ENCODE measurements at places on chromosomes 11 and 22.

DNA sequence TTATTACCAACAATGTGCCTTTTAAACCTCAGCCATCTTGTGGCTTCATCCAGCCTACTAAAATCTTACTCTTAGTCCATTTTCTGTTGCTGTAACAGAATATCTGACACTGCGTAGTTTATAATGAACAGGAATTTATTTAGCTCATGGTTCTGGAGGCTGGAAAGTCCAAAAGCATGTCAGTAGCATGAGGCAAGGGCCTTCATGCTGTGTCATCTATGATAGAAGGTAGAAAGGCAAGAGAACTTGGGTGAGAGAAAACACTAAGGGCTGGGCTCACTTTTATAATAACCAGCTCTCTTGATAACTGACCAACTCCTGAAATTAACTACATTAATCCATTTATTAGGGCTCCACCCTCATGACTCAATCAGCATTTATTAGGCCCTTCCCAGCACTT, 13.5 kb downstream of the BTBD10 start:
- DNase-seq, result no peak

DNA sequence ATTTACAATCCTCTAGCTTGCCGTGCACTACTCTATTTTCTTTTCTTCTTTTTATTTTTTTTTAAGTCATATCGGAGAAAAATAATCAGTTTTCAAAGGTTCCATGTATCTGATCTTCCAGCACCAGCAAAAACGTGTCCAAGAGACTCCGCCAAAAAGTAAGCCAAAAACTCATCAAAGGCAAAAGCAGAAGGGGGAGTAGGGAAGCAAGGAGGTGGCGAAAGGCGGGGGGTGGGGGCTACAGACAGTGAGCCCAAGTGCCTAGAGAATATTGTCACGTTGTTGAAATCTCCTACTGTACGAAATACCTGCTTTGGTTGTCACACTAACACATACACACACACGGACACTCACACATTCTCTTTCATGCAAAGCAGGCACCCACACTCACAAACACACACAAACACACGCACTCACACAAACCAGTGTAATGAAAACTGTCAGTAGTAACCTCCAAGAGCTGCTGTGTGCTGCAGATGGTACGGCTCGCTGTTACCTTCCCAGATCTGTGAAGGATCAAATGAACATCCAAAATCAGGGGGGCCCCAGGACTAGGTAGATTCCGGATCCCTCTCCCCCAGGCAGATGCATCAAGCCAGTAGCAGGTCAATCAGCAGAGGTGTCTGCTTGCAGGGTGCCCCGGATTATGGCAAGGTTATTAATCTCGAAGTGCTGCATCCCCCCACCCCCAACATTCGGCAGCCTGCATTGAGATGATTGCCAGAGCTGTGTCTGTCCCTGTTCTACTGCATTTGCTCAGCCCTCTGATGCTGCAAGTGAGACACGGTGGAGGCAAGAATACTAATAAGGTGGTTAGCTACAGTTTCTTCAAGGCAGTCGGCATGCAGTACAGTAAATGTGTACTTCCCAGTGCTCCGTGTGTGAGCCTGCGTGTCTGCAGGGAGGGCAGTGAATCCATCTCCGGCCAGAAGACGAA, at the start of gene LRRC4C:
LRRC4C (minus strand) TSS at position 188 of the 937 bp plus-strand sequence.
- no peak for DNase-seq

DNA sequence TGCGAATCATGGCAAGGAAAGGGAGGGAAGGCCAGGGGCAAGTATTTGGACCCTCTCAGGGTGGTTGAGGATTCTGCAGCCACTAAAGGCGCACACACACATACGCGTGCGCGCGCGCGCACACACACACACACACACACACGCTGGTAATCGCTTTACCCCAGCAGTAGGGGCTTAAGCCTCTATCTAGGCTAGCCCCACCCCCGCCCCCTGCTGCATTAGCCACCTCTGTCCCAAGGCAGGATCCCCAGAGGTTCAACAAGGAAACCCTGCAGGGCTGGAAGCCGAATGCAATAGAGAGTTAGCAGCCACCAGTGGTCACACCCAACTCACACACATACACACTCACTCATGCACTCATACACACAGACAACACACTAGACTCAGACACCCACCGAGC, 28.6 kb upstream of the ELFN2 start:
- no peak for DNase-seq

- DNase-seq, result no peak
Measured at GRCh38 chr11:121415856-121416255, 36.3 kb upstream of the SORL1 start.

DNA sequence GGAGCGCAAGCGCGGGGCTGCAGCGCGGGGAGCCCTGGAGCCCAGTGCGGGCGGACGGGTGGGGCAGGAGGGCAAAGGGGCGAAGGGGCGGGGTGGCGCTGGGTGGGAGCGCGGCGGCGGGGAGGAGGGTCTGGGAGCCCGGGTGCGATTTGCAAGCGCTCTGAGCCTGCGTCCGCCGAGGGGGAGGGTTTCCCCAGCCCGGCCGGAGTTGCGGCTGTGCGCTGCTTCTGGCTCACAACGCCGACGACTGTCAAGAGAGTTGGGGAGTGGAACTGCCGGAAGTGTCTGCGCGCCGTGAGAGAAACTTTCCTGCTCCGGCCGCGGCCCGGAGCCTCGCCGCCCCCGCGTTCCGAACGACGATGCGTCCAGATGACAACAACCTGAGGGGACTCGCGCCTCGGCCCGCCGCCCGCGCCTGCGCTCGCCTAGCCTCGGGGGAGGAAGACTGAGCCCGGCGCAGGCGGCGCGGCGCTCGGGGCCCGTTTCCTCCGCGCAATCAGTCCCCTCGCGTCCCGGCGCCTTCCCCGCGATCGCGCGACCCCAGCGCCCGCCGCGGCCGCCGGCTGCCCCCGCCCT, at the start of gene ARHGAP42:
ARHGAP42 (plus strand) TSS at position 235 of the 576 bp plus-strand sequence. CDS start 391 bp downstream, outside the sequence.
- DNase-seq, result no peak

- DNase-seq, result no peak
Measured at GRCh38 chr11:109088086-109088485, 333.9 kb upstream of the C11orf87 start.

- no peak for DNase-seq
Measured at GRCh38 chr11:6497069-6497839, at the start of gene DNHD1. TSS of gene DNHD1 (plus strand) at chr11:6497280. CDS start at chr11:6498216, 936 bp downstream.

- DNase-seq, result no peak
Measured at GRCh38 chr22:20866736-20867135, 7.9 kb downstream of the SNAP29 start.

GRCh38 chr11:44066732-44067141, 667 bp downstream of the ACCS start:
- DNase-seq, result no peak

DNA sequence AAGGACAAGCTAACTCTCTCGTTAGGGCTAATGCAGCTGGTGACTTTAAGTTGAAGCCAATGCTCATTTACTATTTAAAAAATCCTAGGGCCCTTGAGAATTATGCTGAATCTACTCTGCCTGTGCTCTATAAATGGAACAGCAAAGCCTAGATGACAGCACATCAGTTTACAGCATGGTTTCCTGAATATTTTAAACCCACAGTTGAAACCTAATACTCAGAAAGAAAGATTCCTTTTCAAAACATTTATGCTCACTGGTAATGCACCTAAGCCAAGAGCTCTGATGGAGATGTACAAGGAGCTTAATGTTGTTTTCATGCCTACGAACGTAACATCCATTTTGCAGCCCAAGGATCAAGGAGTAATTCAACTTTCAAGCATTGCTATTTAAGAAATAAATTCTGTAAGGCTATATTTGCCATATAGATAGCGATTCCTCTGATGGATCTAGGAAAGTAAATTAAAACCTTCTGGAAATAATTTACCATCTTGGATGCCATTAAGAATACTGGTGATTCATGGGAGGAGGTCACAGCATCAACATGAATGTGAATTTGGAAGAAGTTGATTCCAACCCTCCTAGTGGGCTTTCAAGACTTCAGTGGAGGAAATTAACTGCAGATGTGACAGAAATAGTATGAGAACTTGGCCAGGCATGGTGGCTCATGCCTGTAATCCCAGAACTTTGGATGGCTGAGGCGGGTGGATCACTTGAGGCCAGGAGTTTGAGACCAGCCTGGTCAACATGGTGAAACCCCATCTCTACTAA, 14.5 kb downstream of the XNDC1N start:
- DNase-seq, result no peak

DNA sequence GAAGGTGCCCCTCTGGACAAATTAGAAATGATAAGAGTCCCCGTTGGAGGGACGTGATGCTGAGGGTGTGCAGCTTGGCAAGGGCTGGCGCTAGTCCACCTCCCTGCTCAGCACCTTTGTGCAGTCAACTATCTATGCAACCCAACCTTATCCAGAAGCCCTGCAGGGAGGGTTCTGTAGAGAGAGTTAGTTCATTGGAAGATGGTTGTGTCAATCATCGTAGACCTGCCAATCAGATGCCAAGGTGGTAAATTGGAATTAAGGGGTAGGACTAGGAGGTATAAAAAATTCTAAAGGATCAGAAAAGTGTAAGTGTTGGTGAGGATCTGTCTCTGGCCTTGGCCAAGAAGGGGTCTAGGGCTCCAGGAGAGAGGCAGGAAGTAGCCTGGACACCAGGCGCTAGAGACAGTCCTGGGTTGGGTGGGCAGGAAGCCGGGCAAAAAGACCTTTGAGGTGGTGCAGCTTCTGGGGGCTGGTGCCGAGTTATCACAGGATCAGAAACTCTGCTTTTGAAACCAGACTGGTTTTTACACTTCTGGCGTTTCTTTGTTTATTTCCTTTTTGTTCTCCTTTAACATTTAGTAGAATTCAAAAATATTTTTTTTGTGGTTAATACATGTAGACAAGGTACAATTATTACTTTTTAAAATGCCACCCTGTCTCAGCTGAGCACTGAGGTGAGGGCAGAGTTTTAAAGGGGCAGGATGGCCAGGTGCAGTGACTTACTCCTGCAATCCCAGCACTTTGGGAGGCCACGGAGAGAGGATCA, 1.6 kb downstream of the C1QTNF6 start:
- DNase-seq, result peak; percentile 52

DNA sequence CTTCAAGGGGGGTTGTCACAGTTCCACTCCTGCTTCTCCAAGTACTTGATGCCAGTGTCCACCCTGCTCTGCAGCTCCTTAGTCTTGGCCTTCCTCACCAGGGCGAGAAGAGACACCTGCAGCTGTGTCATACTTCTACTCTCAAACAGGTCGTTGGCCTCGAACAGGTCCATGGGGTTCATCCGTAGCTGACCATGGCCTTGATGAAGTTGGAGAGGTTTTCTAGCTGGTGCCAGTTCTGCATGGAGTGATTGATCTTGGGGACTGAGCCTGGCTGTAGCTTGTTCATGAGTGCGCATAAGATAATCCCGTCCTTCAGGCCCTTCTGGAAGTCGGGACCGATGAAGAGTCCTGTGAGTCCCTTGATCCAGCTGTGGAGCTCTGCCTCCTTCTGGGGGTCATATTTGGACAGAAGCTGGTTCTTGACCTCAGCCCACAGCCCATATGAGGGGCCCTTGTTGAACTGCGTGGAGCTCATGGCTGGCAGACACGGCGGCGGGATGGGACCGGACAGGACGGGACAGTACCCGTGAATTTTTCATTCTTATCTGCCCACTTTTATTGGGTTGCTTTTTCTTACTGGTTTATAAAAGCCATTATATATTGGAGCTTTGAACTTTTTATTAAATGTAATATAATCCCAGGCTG, 33.4 kb upstream of the HORMAD2 start:
- no peak for DNase-seq

DNA sequence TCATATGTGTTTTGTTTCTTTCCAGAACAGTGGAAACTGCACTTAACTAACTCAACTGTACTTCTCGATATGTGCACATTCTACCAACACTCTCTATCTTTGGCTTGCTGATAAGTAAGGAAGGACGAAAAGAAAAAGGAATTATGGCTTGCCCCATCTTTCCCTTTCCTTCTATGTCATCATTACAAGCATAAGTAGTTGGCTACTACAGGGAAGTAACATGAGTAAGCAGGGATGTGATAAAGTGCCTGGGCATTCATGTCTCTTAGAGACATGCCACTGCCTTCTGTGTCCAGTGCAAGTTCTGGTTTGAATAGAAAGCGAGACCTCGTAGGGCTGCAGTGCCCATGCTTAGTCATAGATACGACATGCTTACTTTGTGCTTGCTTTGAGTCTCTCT, 342.5 kb downstream of the ETS1 start:
- no peak for DNase-seq

DNA sequence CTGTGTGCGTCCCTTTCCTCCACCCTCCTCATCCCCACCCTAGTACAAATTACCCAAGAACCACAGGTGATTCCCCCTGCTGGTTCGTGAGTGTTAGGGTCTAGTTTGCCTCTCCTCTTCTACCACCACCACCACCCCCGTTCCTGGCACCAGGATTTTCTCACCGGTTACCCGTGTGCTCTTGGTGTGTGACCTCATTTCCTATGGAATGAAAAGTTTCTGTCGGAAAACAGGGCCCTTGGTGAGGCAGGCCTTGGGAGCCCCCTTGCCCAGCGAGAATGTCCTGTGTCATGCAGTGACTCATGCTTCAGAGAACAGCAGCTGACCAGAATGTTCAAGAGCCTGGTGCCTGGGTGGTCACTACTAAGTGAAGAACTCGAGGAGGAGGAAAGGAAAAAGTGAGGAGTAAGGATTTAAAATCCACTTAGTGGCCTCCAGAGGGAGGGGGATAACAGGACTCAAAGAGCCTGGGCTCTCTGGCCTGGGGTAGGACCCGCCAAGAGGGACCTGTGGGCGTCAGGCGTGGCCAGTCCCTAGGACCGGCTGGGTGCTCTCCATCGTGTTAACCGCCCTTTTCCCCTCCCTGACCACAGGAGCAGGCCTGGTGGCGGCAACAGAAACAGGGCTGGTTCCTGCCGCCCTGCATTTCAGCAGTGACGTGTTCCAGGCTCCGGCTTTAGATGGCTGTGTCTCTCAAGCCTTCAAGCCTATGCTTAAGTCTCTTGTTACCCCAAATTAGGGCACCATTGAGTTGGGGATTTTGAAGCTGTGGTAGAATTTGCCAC, 30.2 kb downstream of the C22orf31 start:
- DNase-seq, result no peak

DNA sequence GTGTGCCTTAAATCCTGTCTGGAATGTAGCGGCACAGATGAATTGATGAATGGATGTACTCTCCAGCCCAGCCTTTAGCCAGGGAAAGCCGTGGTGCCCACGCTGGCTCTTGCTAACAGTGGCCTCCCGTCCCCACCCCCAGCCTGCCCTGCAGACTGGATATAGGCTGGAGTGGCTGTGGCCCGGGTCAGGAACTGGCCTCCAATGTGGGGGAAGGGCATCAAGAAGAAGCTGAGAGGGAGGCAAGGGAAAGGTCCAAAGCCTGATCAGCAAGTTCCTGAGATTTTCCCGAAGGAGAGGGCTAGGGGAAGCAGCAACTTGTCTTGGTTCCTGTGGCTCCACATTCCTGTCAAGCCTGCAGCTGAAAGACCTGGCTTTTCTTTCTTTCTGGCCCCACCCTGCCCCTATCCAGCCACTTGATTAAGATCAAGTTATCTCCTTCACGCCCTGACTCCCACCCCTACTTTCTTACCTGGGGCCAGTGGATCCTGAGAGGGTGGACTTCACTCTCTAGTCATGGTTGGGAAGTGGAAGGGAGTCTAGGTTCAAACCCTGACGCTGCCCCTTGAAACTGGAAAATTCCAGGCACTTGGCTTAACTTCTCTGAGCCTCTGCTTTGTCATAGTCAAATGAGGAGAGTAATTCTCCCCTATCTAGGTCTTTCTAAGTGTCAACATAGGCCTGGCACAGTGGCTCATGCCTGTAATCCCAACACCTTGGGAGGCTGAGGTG, 11.0 kb upstream of the MICALL1 start:
- no peak for DNase-seq

Measured in naive thymus-derived CD4-positive, alpha-beta T cell (primary cell).